ENCODE measurements at places on chromosomes 11 and 22. TPM values are rescaled to one million over a fixed set of nuclear protein-coding genes. Genes with fewer than 3 reads are reported as not detected.
A peak's percentile ranks its signal among the peaks of the same experiment; 100 is the strongest.

The SLC37A2 gene
- total RNA-seq, result 1.3 TPM

The SCN2B gene
- 2.8 TPM for total RNA-seq

The JHY gene
- total RNA-seq, result 3.7 TPM

The A4GALT gene
- 20.2 TPM for total RNA-seq

The WNT7B gene
- 14.8 TPM for total RNA-seq

The ABCC8 gene
- 80.5 TPM for total RNA-seq

The NNMT gene
- total RNA-seq, result 2.8 TPM

GRCh38 chr11:66886671-66887221, 29.9 kb downstream of the LRFN4 start:
- DNase-seq, result no peak

GRCh38 chr11:70761094-70761907, 363.0 kb downstream of the CTTN start:
- no peak for DNase-seq

DNA sequence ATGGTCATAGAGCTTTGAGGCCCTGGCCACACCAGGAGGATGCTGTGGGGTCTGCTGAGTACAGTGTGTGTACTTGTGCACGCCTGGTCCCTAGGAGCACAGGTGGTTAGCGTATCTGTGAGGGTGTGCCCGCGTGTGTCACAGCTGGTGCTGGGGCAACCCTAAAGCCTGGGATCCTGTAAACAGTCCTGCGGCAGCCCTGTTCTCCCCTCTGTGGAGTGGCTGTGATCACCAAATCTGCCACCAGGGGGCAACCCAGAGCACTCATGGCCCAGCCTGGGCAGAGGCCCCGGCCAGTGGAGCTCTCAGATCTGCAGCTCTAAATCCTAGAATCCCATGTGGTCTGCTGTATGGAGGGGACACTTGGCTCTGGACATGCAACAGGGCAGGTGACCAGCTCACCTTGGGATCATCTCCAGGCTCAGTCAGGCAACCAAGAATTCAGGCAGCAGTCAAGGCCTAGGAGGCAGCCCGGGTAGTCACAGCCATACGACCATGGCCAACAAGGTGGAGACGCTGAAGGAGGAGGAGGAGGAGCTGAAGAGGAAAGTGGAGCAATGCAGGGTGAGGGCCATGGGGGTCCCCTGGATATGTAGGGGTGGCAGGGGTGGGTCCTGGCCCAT, 3.9 kb downstream of the SH3BP1 start:
- DNase-seq, result peak; percentile 92

DNA sequence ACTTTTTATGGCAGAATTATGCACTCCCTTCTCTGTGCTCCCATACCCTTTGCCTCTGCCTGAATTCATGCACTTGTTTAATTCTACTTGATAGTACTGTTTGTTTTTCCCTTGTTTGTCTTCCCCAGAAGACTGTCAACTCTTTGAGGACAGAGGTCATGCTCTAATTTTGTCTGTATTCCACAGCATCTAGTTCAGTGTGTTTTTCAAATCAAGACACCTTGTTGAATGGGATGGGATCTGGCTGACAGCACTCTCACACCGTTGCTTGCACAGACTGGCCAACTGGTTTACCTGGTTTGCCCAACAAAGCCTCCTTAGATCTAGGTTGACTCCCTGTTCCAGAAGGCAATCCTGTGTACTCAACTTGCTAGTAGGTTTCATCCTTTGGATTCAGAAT, 121.2 kb upstream of the TIMP3 start:
- no peak for DNase-seq

DNA sequence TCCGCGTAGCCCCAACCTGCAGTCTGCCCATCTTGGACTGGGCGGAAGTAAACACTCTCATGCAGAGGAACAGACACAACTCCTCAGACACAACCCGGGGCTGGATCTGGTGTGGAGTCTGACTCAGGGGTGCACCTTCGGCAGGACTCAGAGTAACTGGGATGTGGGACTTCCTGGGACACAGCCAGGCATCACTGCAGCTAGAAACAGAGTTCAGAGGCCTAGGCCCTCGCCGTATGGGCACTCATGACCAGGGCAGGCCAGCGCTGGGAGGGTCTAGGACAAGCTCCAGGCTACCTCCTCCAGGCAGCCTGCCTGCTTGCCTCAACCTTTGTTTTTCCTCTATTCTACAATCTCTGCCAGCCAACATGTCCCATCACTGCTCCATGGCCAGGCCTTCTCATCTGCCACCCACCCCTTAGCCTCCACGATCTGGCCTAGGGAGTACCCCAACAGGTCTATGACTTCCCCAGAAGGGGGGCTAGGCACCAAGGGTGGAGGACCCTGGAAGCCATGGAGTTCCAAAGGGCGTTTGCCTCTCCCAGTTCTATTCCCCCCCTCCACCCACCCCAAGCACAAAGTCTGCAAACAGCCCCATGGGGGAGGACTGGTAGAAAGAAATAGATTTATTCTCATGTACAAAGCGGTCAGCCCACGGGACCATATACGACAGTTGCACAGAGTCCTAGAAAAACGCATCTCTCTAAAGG, 98.5 kb downstream of the PDE2A start:
- DNase-seq, result no peak

DNA sequence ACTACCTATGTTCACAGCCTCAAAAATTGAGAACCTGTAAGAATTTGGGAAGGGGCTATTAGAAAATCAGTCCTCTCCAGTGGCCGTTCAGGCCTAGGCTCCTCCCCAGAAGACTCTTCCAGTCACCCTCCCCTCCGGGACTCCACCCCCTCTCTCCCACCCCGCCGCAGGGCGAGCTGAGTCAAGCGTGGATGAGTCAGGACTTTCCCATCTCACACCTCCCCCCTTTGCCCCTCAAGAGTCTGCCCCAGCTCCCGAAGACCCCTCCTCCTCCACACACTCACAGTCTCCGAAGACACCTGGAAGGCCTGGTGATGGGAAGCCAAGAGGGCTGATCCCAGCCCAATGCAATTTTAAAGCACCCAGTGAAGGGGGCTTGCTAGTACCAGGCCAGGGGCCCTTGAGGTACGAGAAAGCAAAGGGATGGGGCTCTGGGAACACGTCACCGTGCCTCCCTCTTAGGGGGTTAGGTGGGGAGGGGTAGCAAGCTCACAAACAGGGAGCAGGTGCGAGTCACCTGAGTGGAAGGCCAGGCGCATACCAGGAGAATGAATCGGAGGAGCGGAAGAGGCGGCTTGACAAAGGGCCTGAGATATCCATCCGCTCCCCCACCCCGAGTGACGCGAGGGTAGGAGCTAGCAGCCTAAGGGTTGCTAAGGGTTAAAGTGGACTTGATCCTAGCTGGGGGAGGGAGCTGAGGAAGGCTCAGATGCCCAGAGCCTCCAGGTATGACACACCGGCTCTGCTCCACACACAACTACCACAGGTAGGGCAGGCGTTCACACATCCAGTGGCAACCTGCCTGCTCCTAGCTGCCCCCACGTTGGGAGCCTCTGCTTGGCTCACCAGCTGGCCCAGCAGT, 13.6 kb downstream of the BCL9L start:
- DNase-seq, result peak; percentile 81

DNA sequence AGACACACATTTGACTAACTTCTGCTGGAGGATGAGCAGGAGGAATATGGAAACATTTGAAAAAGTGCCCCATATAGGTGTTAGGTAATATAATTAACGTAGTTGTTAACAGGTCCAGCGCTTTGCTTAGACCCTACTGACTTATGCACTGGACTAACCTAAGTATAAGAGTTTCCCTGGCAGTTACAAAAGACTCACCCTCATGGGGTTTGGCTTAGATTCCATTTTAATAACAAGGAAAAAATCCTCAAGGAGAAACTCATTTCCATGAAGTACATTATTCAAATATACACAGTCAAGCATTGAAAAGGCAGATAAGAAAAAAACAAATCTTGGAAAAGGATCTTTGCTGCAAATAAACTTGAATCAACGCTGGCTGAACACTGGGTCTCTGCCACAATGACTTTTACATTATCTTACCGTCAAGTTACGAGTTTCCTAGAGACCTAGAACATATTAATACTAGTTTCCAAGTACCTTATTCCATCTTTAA, 27.7 kb downstream of the CDON start:
- no peak for DNase-seq

DNA sequence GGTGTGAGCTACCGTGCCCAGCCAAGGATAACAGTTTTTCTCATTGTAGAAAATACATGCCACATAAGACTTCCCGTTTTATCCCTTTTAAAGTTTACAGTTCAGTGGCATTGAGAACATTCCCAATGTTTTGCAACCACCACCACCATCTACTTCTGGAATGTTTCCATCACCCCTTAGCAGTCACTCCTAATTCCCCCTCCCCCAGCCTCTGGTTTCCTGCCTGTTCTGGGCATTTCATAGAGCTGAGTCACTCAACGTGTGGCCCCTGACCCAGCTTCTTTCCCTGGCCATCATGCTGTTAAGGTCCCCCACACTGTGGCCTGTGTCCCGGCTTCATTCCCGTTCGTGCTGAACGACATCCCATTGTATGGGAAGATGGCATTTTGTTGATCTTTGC, 30.7 kb downstream of the FGF4 start:
- DNase-seq, result no peak

GRCh38 chr11:83122050-83122449, 34.9 kb upstream of the PCF11 start:
- DNase-seq, result no peak

DNA sequence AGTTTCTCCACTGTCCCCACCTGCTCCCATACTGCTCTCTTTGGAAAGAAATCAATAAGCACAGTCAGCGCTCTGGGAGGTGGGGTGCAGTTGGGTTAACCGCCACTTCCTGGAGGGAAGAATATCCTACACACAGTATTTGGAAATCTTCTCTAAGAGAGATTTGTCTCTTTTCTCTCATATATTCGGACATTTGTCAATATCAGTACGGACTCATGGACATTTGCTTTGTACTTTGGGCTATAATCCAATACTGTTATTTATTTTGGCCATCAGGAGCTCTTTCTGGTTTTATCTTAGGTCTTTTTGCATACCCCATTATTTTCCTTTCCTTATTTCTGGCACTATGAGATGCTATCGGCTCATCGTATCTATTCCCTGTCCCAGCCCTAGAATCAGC, 13.7 kb downstream of the NLRP14 start:
- DNase-seq, result no peak

- DNase-seq, result no peak
Observed at GRCh38 chr11:104620991-104621390, 277.3 kb downstream of the CASP12 start.
